Activated CD4-positive, CD25-positive, alpha-beta regulatory T cell treated with anti-CD3 and anti-CD28 coated beads, Interleukin-2, amount 50 U/mL, for 72 hours (primary cell): ENCODE measurements at places on chromosomes 3 and 15.

GRCh38 chr3:149374391-149374790, 3.1 kb downstream of the TM4SF1 start:
- no peak for DNase-seq

DNA sequence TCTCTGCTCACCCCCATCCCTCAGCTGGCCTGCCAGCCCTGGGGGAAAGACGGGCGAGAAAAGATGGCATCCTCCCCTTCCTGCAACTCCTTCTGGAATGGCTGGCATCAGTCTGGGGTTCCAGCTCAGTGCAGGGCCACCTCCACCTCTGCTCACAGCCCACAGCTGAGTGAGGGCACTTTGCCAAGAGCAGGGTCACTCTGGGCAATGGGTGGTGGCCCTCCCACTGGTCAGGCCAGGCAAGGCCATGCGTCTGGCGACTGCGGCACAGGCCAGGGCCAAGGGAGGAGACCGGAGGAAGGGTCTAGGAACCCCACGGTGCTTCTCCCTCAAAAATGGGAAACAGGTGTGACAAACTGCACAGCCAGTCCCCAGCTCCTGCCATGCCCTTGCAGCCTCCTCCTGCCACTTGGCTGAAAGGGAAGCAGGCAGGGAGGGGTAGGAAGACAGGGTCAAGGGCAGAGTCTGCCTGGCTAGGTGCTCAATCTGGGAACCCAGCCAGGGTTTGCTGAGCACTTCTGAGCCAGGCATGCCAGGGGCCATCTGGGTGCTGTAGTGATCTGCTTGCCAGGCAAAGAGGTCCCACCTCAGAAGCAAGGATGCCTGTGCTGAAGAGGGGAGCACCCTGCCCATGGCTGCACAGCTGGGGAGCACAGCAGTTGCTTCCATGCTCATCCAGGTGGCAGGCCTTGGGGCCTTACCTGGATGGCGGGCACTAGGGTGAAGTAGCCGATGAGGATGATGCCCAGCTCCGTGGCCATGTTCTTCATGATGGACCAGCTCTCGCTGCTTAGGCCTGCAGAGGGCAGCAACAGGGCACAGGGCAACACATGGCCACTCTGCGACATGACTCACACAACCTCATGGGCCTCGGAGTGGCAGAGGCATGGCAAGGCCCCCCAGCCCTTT, 41.2 kb downstream of the PTPN23 start:
- no peak for DNase-seq

DNA sequence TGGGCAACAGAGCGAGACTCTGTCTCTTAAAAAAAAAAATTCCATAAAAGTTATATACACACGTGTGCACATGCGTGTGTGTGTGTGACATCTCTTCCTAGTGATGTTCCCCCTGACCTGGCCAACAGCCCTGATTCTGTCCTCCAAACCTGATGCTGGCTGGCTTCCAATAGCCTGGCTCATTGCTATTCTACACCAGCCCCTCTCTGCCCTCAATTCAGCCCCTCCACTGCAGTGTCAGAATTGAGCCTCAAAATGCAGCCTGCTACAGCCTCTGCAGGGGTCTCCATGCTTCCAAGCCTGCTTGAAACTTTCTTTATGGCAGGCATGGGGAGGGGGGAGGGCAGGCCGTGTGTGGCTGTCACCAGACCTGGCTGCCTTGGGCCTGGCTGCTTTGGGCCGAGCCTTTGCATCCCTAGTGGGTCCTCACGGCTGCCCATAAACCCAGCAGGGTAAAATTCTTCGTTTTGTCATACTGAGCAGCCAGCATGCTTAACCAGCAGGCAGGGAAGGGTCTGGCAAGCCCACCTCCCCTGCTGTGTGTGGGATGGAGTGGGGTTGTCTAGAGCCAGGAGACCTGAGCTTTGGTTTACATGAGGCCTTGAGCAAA, 22.7 kb upstream of the DOCK3 start:
- DNase-seq = no peak

DNA sequence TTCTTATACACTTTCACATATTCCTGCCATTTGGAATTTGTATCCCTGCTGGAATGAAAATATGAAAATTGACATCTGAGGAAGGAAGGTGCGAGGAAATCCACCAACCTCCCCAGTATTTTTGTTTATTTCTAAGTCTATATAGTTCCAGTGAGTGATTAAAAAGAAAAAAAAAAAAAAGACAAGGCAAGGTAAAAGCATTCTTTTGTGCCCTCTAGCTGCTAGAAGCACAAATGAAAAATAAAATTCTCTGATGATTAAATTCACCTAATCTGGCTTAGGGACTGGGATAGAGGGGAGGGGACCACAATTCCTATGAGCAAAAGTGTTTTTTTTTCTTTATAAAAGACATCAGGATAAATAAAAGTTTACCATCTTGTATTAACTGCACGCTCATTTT, 370.9 kb downstream of the NR2F2 start:
- DNase-seq = no peak

GRCh38 chr15:78069462-78070029, 8.0 kb downstream of the TBC1D2B start:
- no peak for DNase-seq

DNA sequence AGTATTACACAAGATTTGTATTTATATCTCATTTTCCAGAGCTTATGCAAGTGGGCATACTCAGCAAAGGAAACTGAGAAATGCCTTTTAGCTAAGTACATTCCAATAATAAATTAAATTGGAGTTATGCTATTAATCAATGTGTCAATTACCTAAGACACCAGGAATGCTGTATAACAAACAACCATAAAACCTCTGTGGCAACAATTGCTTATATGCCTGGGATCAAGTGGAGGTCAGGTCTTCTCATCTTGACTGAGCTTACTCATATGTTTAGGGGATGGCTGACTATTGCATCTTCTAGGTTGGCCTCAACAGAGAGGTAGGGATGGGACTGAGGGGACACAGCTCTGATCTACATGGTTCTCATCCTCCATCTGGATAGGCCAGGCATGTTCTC, 30.7 kb downstream of the CD200R1L start:
- no peak for DNase-seq

GRCh38 chr3:165195241-165195639, 944 bp downstream of the SLITRK3 start:
- DNase-seq = no peak

GRCh38 chr3:62833538-62833937, 41.7 kb downstream of the CADPS start:
- DNase-seq = no peak

DNA sequence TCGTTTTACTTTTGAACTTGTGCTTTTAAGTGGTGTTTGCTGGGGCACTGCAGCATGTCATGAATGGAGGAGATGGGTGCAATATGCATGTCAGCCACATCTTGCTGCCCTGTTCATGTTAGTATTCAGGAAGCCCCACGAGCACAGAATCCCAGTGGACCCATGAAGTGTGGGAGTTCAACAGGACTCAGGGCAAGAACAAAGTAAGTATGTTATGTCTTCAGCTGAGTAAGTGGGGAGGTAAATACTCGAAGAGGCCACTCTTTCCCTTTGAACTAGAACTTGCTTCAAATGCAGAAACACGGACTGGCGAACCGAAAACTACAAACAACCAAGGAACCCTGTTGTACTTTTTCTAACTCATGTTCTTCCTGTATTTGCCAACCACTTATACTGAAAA, 23.4 kb downstream of the SOX14 start:
- DNase-seq = no peak

DNA sequence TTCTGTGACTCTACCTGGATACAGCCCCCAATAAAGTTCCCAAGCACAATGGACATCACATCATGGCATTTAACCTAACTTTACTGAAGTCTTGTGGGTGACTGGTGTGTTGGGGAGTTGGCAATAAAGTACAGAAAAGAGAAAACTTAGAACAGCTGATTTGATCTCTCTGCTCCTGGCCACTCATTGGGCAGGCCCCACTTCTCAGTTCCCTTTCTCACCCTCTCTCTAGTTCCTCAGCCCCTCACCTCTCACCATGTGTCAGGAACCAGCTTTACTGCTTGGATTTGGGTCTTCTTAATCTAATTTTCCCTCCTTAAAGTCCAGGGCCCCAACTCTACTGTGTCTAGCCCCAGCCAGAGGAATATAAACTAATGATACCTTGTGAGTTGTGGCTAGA, 713 bp upstream of the MUC13 start:
- DNase-seq = no peak

- DNase-seq = no peak
Measured at GRCh38 chr3:16461463-16462245, 51.8 kb downstream of the RFTN1 start.

- no peak for DNase-seq
Measured at GRCh38 chr3:78668302-78668701, 1099.5 kb downstream of the ROBO1 start.

GRCh38 chr3:141152801-141153678, 78.6 kb upstream of the PXYLP1 start:
- DNase-seq = no peak

- no peak for DNase-seq
Measured at GRCh38 chr3:109853077-109853731, 515.9 kb upstream of the DPPA4 start.

- no peak for DNase-seq
Measured at GRCh38 chr15:29596266-29596665, 226.0 kb downstream of the TJP1 start.

GRCh38 chr3:64278625-64279024, 53.4 kb upstream of the PRICKLE2 start:
- DNase-seq = no peak

DNA sequence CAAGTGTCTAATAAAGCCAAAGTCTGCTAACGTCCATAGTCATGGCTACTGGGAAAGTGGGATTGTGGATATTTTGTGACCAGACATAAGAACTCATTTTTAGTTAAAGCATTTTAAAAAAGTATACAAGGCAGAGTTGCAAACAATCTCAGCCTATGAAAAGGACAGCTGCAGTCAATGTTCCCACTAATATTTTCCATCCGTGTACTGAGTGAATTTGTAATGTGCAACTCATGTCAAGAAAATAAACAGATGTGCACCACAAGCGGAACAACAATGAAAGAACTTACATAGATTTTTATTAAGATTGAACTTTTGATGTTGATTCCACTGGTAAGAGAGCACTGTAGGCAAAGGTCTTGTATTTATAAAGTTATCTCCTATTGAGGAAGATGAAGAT, 231.3 kb upstream of the SEMA6D start:
- no peak for DNase-seq

- no peak for DNase-seq
Measured at GRCh38 chr3:50164984-50165909, 10.1 kb downstream of the SEMA3F start.

DNA sequence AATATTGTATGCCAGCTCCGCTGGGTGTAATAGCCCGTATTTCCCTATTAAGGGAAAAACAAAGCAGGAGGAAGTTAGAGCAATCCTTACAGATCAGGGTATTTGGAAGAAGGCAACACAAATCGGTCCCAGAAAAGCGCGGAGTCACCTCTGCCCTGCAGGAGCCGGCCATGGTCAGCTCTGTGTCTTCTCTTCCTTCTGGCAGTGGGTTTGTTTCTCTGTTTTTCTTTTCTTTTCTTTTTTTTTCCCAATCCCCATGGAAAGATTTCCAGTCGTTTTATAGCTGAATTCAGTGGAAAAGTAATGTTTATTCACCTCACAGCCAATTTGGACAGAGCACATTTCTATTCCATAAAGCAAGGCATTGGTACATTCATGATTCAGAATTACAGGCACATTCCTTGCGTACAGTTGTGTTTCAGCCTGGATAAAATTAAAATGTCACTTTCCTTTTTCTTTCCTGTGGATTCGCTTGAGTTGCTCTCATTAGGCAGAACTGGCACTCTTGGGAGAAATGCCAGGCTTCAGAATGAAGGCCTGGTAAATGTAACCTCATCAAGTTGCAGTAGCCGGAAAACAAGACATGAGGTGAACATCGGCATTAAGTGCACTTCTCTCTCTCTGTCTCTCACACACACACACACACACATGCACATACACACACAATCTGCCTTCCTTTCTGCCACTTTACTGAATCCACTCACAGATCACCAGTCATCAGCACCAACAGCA, 204.5 kb upstream of the UBE2E1 start:
- no peak for DNase-seq

DNA sequence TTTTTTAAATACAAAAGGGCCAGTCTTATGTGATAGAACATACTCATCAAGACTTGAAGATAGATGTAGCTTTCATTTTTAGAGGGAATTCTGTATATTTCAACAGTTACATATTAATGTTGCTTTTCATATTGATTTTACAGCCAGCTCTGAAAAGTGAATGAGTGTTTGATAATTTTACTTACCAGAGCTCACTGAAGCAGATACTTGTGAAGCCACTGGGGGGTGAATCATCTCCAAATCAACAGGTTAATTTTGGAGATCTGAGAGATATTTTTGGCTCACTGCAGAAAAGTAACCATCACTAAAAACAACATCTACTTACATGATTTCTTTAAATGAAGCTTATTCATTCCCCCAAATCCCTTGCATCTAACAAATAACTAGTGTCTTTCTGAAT, 24.7 kb downstream of the TNFAIP8L3 start:
- DNase-seq = no peak

GRCh38 chr3:171822431-171823106, 12.3 kb upstream of the PLD1 start:
- DNase-seq = no peak

DNA sequence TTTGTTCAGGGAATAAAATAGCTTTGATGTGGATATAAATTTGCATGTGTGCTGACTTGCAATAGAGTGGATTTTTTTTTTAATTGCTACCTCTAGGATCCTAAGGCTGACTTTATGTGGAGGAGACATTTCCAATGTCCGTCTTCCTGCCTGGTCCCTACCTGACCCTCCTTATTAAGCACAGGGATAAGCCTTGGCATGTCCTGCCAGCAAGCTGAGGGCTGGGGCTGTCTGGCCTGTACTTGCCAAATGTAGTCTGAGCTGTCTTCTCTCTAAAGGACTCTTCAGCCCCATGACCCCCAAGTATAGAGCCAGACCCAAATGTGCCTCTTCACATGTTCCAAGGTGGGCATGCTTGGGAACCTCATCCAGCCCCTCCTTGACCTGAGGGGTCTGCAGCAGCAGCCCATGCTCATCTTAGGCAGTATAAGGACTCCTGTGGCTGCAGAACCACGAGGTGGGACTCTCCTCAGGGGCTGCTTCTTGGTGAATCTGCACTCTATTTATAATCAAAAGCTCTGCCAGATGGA, 88.8 kb downstream of the CACNA1D start:
- no peak for DNase-seq

GRCh38 chr3:99706410-99706809, 68.0 kb downstream of the COL8A1 start:
- no peak for DNase-seq

GRCh38 chr3:35292568-35292967, 346.8 kb upstream of the ARPP21 start:
- DNase-seq = no peak

- no peak for DNase-seq
Measured at GRCh38 chr3:47008851-47009224, 29.4 kb downstream of the NBEAL2 start.

- DNase-seq = no peak
Measured at GRCh38 chr15:52199271-52199670, 8.1 kb upstream of the GNB5 start.

DNA sequence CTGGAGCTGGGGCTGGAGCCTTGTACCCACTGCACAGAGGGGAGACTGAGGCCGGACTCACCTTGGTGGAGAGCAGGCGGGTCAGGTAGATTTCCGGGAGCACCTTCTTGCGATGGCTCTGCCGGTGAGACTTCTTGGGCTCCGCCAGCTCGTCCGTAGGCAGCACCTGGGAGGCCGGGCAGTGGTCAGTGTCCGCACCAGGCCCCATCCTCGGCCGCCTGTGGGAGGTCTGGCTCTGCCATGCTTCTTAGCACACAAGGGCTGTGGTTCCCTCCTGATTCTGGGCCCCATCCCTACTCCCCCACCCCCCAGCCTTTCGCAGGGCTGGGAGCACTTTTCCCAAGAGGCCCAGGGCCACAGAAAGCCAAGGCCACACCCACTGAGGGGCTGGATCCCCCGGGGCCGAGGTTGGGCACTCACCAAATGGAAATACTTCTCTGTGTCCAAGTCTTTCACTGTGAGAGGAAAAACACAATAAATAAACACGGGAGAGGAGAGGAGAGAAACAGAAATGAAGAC, 17.4 kb downstream of the H1-8 start:
- no peak for DNase-seq
